Fibroblast of the aortic adventitia (primary cell): ENCODE measurements at places on chromosomes 5 and 9. TPM values are rescaled to one million over a fixed set of nuclear protein-coding genes. Genes with fewer than 3 reads are reported as not detected.
A peak's percentile ranks its signal among the peaks of the same experiment; 100 is the strongest.

GRCh38 chr9:100340224-100340623 lies 12.5 kb downstream of the TEX10 start:
- no peak for DNase-seq

GRCh38 chr5:103519550-103519949 lies 43.0 kb downstream of the NUDT12 start:
- peak; percentile 17 for DNase-seq

GRCh38 chr9:1869843-1870242 lies 145.3 kb upstream of the SMARCA2 start:
- DNase-seq: peak; percentile 1

DNA sequence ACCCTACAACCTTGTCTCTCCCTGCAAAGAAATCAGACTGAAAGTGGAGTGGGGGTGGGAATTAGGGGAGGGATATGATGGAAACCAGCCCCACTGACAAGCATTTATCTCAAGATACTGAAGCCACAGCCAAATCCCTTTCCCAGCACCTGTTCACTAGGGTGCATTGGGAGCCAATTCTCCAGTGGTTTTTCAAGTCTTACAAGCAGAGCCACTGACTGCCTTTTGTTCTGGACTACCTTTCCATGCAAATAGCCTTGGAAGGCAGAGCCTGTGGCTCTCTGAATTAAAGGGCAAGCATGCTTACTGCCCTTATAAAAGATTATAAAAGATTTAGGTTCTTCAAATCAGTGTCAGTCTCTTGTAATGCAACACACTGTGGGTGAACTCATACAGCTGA lies 8.8 kb upstream of the GGTA1 start:
- no peak for DNase-seq

DNA sequence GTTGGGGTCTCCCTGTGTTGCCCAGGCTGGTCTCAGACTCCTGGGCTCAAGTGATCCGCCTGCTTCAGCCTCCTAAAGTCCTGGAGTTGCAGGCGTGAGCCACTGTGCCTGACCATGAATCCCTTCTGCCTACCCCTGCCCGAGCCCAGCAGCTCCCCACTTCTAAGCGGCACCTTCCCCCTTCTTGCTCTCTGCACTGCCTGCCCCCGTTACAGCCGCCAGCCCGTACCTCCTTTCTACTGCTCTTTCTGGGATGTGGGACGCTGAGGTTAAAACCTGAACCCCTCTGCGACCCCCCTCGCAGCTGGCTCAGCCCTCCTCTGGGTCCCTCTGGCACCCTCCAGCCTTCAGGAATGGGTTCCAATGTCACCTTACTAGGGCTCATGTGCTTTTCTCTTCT lies 249.6 kb downstream of the PBX3 start:
- DNase-seq: no peak

GRCh38 chr9:136625101-136626065 lies 37.3 kb upstream of the EGFL7 start:
- peak; percentile 33 for DNase-seq

DNA sequence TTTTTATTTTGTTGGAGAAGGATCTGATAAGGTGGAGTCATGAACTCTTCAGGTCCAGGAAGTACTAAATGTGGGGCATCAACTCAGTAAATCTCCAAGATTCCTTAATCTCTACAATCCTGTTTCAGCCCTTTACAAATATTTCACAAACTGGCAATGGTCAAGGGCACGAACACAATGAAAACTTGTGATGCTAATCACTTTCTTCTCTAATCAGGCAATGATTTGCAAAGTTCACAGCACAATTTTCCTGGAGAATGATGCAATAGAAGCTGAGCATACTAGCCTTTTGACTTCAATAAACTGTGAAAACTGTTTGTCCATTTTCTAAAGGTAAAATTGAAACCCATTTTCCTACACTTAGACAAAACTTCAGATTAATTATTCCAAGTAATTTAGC lies 16.9 kb downstream of the GDF9 start:
- DNase-seq: no peak

DNA sequence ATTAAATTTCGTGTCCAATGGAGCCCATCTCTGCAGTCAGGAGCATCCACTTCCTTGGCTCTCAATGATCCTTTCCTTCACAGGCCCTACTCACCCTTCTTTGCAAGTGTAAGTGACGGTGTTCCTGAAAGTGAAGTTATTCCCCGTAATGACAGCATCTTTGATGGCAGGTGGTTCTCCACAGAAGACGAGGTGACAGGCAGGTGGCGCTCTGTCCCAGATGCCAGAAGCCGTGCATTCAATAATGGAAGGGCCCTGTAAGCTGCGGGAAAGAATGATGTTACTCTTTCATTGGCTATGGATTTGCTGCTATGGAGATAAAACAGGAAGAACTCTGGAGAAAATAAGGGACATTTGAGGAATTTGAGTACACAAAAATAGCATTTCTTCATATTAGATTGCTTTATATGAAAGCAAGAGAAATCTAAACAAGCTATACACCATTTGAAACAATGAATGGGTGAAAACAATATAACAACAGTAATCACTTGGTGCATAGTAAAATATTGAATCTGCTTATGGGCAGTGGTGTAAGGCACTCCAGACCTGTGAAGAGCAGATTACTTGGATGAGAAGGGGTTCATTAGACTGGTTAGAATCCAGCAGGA lies 89.9 kb upstream of the TXNDC8 start:
- DNase-seq: peak; percentile 32

DNA sequence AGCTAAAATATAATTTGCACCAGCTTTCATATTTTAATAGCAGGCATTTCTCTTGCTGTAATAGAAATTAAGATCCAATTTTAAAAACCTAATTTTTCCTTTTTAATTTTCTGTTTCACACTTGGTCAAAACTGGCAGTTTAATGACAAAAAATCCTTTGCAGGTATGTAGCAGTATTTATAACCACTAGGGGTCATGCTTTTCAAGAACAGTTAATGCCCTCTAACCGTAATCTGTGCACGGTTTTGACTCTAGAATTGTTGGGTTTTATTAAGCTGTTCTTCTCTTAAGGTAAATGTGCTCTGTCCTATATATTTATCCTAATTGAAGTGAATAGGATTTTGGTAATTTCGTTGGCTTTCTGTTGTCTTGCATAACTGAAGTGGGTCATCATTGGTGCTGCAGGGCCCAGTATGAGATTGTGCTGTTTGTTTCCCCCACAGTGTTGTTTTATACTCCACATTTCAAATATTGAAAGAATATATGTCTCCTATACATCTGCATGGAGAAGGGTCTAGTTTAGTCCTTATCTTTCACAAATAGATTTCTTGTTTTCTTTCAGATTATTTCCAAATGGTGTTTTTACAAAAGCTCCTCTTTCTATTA lies 107.4 kb downstream of the SCAMP1 start:
- DNase-seq: peak; percentile 79

GRCh38 chr5:41961736-41962135 lies 36.7 kb downstream of the FBXO4 start:
- DNase-seq: no peak

GRCh38 chr5:138391859-138392386 lies 39.4 kb downstream of the KDM3B start:
- DNase-seq: no peak

- no peak for DNase-seq
Measured at GRCh38 chr9:84969084-84969483, 299.6 kb downstream of the NTRK2 start.

GRCh38 chr9:123251741-123252140 lies 16.6 kb downstream of the STRBP start:
- no peak for DNase-seq

DNA sequence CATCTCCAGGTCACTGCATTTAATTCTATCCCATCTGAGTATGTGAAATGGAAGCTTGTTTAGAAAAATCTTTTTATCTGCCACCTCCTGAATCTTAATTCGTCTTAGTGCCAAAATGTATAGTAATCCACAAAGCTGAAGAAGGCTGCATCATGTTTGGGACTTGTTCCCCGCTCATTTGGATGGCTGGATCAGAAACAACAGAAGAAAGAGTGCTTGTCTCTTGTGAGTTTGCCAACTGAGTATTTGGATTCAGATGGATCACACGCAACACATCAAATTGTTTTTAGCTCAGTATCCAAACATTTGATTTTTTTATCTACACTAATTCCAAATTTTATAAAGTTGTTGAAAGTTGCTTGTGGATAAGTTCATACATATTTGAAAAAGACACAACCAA lies 197.2 kb upstream of the PAPPA start:
- DNase-seq: no peak

DNA sequence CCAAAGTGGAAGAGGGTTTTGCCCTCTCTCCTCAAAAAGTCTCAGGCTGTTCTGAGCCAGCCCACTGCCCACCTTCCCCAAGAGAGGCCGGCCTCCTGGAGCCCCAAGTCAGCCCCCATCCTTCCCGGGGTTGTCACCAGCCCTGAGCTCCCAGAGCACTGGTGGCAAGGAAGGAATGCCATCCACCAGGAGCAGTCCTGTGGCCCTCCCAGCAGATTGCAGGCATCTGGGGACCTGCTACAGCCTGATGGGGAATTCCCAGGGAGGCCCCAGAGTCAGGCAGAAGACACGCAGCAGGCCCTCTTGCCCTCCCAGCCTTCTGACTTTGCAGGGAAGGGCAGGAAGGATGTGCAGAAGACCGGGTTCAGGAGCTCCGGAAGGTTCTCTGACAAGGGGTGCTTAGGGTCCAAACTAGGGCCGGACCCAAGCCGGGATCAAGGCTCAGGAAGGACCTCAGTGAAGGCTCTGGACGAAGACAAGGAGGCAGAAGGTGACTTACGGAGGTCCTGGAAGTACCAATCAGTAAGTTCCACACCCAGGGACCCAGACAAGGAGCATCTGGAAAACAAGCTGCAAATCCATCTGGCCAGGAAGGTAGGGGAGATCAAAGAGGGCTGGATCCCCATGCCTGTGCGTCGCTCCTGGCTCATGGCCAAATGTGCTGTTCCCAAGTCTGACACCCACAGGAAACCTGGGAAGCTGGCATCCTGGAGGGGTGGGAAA lies 3.7 kb downstream of the SPATA31E1 start:
- no peak for DNase-seq

- DNase-seq: peak; percentile 71
Measured at GRCh38 chr5:106331415-106331814, 1339.3 kb downstream of the EFNA5 start.

DNA sequence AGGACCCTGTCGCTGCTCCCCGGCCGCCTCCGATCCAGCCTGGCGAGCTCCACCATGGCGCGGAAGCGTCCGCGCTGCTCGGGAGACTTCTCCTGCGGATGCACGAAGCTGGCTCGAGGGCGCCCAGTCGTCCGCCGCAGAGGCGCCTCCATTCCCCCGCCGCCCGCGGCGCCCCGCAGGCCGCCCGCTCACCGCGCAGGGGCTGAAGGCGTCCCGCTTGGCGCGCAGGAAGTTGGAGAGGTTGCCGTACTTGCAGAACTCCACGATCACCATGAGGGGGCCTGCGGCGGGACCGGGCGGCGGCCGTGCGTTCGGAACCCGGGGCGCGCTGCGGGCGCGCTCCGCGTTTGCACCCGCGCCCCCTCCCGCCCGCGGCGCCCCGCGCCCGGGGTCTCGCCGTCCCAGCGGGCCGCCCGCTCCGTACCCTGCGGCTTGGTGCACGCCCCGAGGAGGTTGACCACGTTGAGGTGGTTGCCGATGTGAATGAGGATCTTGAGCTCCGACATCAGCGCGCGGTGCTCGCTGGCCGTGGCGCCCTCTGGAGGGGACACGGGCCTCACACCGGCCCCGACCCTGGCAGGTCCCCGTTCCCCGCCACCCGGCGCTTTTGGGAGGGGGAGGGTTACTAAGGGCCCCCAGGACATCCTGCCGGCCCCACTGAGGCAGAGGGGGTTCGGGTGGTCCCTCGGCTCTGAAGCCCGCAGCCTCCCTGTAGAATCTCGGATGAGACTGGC lies 27.7 kb upstream of the SCGB3A1 start:
- DNase-seq: peak; percentile 30

DNA sequence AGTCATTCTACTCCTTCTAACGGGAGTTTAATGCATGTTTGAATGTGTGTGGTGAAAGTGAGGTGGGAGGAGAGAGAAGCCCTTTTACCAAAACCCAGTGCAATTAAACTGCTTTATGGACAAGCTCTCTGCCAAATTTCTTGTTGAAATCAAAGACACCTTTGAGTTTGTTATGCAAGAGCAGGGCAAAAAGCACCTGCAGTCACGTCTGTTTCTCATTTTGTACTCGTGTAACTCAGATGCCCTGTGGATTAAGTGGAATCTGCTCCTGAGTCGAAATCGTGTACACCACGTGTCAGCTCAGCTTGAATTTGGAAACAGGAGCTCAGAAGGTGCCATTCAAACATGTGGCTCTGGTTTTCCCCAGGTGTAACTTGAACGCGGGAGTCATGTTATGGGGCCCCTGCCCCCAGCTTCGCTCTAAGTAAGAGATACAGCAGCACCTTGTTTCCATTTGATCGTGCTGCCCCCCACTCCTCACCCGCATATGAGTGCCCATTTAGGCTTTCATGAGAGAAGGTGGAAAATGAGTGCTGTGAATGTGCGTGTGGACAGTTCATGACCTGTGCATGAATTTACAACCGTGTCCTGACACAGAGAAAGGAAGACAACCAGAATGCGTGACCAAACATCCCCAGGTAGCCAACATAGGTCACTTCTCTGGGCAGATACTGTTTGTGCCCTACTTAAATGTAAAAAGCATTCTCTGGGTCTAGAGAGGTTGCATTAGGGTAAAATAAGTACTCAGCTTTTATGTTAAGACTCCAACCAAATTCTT lies 347.0 kb upstream of the SLC30A5 start:
- DNase-seq: no peak

DNA sequence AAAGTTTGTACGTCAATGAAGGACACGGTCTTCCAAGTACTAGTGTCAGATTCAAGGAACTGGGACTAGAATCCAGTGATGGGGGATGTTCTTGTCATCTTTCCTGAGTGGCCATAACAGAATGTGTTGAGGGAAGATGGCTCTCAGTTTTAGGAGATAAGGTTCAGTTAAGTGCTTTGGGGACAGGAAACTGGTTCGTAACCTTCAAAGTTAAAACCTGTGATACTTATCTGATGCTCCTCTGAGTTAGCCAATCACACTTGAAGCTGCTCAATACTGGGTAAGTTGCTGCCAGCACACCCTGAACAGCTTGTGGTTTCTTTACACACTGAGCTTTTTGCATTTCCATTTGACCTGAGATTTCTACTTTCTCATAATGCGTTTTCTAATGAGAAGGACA lies 64.4 kb downstream of the PIK3R1 start:
- no peak for DNase-seq

GRCh38 chr5:154945695-154946301 lies 4.9 kb downstream of the MRPL22 start:
- DNase-seq: peak; percentile 51

DNA sequence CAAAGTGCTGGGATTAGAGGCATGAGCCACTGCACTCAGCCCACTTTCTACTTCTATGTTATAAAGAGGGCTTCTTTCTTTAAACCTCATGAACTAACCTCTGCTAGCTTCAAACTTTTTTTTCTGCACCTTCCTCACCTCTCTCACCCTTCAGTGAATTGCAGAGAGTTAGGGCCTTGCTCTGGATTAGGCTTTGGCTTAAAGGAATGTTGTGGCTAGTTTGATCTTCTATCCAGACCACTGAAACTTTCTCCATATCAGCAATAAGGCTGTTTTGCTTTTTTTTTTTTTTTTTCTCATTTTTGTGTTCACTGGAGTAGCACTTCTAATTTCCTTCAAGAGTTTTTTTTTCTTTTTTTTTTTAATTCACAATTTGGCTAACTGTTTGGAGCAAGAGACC lies 216.4 kb upstream of the MAP3K1 start:
- DNase-seq: no peak

DAB2IP gene
- 11.4 and 17.4 TPM in 2 replicates for total RNA-seq

CERT1 gene
- 37.8 and 104 TPM in 2 replicates for total RNA-seq

OR13C2 gene
- total RNA-seq: not detected in 2 replicates

ZFP2 gene
- total RNA-seq: 0.36 and 2.7 TPM in 2 replicates

PIP5K1B gene
- not detected in 2 replicates for total RNA-seq
